ENCODE measurements at places on chromosomes 1 and 21.

DNA sequence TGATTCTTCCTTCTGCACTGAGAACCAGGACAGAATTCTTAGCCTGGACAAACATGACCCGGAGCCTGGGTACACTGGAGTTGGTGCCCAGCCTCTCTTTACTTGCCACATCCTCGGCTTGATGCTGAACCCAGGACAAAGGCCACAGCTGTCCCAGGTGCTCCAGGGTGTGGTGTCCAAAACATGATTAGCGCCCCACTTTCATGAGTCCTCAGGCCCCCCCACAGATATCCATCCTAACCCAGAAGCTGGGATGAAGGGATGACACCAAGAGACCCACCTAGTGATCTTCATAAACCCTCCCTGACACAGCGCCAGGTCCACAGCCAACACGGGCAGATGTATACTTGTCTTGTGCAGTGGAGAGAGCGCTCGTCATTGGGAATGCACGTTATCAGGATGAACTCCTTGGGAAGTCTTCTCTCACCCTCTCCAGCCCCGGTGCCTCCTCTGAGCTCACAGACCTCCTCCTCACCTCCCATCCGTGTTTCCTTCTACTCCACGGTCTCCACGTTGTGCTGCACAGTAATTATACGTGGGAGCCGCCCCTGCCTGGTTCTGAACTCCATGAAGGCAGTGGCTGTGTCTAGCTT, 3.6 kb downstream of the ABCA4 start:
- DNase-seq = no peak

DNA sequence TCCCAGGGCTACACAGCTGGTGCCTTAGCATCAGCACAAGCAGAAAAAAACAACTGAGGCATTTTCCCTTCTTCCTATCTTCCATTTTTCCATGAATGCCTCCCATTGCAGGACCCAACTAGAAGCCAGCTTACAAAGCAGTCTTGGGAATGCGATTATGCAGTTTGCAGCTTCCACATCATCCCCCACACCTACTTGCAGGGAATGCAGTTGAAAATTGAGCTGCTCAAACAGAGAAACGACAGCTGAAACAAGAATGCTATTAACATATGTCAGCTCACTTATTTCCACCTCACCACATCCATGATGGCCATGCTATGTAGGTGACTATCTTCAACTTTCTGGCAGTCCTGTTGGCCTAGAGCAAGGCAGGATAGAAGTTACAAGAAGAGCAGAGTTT, 150.6 kb upstream of the KCTD3 start:
- DNase-seq = no peak

DNA sequence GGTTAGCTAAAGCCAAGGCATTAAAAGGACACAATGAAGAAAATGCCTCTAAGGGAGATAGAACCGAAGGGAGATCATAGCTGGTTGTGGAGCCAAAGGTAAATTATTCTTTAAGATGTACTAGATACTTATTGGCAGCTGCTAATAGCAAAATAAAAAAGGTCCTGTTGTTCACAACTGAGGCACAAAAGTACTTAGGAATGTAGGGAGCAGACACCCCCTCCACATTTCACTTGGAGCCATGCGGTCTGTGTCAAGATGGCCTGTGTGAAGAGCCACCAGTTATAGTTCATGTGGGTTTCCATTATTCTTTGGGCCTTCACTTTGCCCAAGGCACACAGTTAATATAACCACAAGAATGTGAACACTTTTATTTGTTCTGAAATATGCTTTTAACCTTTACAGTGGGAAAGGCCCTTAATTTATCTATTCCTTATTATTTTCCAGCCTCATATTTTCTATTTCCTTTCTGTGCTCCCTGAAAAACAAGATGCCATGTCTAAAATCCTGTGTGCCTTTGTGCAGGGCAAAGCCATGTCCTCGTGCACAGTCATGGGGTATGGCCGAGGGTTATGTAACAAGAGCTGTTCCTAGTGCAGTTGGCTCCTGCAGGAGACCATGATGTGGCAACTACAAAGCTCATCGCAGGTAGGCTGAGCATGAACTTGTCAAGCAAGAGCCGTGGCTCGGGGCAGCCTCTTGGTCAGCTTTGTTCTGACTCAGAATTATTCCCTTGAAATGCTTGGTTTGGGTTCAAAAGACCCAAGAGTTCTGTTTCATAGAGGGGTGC, 16.2 kb upstream of the WDR26 start:
- no peak for DNase-seq

DNA sequence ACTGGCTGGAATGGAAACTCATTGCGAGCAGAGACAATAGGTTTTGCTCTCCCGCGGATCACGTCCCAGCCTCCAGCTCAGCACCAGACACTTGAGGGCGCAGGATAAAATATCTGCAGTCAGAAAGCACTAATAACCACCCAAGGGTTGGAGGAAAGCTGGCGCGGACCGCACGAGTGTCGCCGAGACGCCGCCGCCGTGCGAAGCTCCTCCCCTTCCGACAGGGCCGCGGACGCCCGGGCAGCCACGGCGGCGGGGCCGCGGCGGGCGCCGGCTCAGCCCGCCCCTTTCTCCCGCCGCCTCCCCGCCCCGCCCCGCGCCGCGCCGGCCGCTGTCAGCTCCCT, at the start of gene CMPK1:
TSS of gene CMPK1 (plus strand) at position 213 of the 344 bp plus-strand sequence. CDS start 156 bp downstream, outside the sequence.
- peak; percentile 87 for DNase-seq

- DNase-seq = no peak
Observed at GRCh38 chr1:29050166-29050565, 73.5 kb downstream of the TMEM200B start.
